ENCODE measurements at places on chromosomes 3 and 15.

DNA sequence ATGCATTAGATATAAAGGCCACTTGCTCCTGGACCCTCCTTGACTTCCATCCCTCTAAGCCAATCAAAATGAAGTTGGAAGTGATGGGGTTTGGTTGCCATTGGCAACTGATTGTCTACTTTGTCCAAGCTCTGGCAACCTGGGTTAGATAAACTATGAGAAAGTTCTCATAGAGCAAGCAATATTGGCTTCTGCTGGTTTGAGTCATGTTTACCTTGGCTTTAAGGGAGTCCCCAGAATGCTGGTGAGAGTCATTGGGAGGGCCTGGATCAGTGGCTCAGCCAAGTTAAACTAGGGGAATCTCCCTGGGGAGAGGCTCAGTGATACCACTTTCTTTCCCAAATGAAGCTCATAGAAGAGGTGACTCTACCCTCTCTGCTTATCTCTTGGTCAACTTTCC is 176.3 kb upstream of the ROPN1 start:
- DNase-seq, result no peak

GRCh38 chr3:115651599-115651998 is 28.3 kb downstream of the GAP43 start:
- no peak for DNase-seq

- no peak for DNase-seq
These were observed 3.2 kb downstream of the ADIPOQ start for GRCh38 chr3:186845756-186846155.

GRCh38 chr15:41825572-41826535 is 2.0 kb upstream of the JMJD7 start:
- DNase-seq, result no peak

DNA sequence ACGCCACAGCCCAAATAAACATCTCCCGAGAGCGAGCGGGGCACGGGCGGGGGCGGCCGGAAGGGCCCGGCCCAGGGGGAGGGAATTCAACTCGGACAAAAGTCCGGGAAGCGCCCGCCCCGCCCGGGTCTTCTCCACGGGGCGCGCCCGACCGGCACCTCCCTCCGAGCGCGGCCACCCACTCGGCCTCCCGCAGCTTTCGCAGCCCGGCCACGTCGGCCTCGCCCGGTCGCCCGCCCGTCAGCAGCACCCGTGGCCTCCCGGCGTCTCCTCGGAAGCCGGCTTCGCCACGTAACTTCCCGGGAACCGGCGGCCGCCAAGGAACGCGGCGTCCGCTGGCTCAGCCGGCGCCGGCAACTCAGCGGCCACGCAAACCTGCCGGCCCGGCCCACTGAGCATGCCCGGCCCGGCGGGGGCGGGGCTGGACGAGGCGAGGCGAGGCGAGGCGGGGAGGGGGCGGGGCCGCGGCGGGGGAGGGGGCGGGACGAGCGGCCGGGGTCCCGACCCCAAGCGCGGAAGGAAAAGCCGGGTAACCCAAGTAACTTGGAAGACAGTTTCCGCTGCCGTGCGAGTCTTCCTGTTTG is at the start of gene TJP1:
Gene TJP1 (minus strand): TSS at position 369 of the 584 bp plus-strand sequence. CDS start 440 bp downstream, outside the sequence.
- DNase-seq, result no peak
